Esophagus muscularis mucosa (tissue), 4 donors: ENCODE measurements at places on chromosomes 3 and 15. TPM values are rescaled to one million over a fixed set of nuclear protein-coding genes. Genes with fewer than 3 reads are reported as not detected.

DNA sequence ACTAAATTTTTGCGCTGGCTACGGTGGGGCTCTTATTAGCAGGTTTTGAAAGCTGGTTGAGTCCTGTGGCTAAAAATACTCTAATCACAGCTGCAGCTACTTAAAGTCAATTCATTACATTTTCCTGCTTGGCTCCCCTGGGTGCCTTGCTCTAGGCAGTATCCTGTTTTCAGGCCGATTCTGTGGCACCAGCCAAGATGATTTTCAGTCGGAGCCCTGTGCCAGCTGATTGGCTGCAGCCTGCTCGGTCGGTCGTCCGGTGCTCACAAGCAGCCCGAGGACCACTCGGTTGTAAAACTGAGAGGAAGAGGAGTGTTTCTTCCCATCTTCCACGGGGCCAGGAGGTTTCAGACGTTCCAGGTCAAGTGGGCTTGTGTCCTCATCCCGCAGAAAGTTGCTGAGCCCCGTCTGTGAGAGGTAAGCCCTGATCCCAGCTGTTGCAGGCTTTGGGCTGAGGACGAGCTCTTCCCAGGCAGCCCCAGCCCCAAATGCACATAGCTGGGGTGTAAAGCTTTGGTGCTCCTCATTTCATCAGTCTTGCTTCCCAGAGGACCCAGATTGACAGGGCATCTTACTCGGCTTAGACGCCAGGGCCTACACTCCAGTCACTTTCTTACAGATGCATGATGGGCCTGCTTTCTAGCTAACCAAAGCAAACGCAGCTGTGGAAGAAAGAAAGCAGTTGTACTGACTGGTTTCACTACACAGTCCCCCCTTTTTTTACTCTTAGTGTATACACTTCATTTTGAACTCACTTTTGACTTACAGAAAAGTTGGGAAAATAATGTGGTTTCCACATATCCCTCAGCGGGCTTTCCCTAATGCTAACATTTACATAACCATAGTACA, 15.9 kb downstream of the LYSMD4 start:
- no peak for DNase-seq

GNB4 gene
- total RNA-seq: 78.9 TPM

DNA sequence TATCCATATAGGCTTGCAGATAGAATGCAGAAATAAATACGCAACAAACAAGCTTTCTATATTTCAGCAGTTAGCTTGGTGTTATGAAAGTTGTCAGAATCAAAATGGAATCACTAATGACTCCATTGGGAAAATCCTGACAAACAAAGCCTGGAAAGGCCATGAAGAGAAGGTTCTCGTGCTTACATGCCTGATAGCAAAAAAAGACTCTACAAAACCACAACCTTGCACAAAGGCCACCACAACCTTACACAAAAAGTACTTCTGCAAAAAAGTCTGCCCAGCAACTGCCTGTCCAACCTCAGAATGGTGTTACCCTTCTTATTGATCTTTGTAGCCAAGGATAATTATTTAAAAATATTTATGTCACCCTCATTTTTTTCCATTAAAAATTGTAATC, 14.4 kb upstream of the PLSCR1 start:
- no peak for DNase-seq

DNA sequence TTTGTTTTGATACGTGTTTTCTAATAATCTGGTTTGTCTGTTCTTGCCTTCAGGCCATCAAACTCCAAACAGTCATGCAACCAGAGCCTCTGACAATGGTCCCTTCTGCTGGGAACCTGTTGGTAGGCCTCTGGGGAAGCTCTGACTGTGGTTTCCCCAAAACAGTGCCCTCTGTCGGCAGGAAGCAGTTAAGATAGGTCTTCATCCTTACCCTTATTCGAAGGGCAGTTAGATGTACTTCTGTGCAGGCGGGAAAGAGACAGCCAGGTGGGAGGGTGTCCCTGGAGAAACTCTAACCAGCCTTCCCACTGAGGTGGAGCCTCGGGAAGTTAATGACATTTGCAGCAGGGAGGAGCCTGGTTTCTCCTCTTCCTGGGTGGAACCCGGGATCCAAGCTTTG, 81.6 kb upstream of the CHMP2B start:
- DNase-seq: no peak

DNA sequence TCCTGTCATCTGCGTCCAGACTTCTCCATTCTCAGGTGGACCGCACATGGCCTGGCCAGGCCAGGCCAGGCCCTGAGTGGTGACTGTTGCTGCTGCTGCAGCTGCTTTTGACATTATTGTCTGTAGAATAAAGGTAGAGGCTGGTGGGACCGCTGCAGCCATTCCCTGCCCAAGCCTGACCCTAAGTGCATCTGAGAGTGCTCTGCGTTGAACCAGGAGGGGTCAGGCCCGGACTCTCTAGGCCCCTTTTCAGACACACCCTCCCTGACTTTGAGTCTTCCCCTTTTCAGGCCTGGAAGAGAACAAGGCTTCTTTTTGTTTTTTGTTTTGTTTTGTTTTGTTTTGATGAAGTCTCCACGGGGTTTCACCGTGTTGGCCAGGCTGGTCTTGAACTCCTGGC, 54.6 kb upstream of the FLNB start:
- no peak for DNase-seq

DNA sequence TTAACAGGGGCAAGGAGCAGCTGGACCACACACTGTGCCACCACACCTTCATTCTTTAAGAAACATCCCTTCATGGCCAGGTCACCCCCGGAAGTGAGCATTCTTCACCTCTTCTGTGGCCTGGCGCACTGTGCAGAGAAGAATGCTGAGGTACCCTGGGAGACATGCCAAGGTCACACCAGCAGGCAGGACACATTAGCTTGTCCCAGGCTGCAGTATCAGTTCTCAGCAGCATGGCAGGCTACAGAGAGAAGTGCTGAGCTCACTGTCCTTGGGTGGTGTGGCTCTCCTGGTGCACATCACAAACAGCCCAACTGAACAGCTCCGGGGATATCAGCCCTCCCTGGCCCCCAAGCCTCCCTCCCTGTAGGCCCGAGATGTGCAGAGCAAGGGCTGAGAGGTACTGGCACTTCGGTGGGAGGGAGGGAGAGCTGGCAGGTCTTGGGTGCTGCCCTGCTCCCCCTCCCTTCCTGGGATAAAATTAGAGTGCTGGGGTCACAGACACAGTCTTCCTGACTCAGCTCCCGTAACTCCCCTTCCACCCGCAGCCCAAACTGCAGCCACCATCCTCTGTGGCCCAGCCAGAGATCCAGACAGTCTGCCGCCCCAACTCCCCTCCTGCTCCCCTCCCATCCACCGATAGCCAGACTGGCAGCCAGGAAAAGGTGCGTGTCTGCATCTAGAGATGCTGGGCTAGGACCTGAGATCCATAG, 13.4 kb downstream of the SEMA7A start:
- DNase-seq: no peak

DNA sequence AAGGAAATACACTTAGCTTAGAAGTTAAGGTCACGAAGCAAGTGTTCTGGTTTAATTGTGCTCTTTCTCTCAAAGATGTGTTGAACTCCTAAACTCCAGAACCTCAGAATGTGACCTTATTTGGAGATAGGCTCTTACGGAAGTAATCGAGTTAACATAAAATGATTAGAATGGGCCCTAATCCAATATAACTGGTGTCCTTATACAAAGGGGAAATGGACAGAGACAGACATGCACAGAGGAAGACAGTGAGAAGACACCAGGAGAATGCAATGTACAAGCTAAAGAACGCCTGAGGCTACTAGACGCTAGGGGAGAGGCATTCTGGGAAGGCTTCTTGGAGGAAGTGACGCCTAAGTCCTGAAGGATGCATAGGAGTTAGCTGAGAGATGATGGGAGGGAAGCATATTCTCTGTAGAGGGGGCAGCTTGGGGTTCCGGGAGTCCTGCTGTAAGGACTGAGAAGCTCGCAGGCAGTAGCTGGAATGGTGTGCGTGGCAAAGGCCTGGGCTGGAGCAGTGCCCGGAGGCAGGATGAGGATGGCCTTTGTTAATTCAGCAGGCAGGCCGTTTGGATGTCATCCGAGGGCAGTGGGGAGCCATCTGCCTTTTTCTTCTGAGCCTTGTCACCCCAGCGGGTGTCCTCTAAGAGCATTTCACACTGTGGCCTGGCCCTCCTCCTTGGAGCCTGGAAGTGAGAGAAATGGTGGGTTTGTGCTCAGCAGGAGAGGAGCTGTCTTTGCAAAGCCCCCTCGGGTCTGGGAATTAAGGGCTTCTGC, 513.4 kb downstream of the SHQ1 start:
- no peak for DNase-seq

DNA sequence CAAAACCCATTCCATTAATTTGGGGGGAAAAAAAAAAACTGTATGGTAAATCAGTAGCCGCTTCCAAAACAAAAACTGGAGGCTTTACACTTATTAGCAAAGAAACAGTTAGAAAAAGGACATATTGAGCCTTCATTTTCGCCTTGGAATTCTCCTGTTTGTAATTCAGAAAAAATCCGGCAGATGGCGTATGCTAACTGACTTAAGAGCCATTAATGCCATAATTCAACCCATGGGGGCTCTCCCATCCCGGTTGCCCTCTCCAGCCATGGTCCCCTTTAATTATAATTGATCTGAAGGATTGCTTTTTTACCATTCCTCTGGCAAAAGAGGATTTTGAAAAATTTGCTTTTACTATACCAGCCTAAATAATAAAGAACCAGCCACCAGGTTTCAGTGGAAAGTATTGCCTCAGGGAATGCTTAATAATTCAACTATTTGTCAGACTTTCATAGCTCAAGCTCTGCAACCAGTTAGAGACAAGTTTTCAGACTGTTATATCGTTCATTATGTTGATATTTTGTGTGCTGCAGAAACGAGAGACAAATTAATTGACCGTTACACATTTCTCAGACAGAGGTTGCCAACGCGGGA, 9.4 kb upstream of the RPL24 start:
- no peak for DNase-seq

DNA sequence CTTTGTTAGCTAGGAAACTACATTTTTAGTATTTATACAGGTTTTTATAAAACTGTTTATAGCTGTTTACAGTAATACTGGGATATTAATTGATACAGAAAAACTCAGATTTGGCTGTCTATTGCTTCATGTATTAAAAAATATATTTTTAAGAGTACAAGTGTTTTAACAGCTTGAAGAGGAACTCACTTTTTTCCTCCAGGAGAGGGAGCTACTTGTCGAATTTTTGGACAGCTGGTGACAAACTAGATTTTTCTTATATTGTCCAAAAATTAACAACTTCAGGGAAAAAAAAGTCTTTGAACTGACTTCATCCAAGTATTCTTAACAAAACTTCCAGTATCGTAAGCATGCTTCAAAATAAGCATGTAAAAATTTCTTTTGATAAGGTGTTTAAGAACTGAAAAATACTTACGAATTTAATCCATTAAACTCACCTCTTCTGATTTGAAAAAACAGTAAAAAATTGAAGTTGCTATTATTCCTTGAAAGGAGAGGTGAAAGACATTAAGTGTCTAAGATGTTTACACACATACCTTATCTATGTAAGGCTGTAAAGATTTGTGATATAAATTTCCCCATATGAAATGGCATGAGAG, 4.0 kb downstream of the DIPK2A start:
- no peak for DNase-seq

WDR72 gene
- not detected for total RNA-seq

MESP1 gene
- total RNA-seq: 2.6 TPM

ZBED2 gene
- not detected for total RNA-seq

NEO1 gene
- 59.0 TPM for total RNA-seq

DNA sequence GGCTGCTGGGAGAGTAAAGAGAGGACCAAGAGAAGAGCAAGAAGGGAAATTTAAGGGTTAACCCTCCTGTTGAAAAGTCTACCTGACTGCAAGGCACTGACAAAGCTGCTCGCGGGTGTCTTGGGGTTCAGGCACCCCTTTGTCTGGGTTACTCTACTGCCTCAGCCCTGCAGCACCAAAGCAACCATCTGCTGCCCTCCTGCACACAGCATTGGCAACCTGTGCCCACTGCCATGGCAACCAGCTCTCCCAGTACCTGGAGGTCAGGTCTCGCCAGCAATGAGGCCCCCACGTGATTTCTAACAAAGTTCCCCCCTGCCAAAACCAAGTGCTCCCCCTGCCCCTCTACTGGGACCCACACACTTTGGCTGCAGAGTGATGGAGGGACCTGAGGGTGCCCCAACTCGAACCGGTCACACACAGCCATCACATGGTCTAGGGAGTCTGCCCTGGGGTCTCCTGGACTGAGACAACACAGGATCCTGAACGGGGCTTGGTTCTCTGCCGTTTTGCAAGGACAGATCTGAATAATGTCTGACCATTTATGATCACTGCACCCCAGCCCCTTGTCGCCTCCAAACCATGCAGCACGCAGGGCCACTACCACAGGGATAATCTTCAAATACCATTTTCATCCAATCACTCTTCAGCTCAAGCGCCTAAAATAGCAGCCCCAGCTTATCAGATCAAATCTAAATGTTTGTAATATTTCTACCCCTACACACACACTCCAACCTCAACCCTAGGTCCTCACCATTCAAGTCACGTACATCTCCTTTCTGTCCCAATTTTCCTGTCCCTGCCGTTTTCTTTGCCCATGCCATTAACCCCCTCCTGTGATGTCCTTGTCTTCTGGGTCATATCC, 50.7 kb downstream of the ADCY5 start:
- no peak for DNase-seq

GRCh38 chr3:49718858-49719213, 648 bp downstream of the AMIGO3 start:
- no peak for DNase-seq

DNA sequence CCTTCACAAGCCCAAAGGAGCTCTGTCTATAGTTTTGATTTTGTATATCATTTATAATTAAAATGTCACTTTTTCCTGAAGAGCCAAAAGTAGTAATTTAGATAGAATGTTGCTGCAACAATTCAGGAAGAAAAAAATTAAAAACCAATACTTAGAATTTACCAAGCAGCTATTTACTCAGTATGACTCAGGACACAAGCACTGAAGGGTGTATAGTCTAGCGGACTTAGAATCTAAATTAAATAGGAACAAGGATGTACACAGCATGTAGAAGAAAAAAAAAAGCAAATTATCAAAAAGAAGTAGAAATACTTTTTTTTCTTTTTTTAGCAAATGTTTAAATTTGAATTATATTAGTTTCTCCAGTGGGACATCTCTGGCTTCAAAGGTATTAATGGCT, 31.6 kb downstream of the PGBD4 start:
- DNase-seq: no peak

GRCh38 chr3:53175613-53176540, 14.9 kb downstream of the PRKCD start:
- DNase-seq: no peak

TMC3 gene
- total RNA-seq: 0.17 TPM

GSK3B gene
- total RNA-seq: 30.3 TPM

A4GNT gene
- total RNA-seq: not detected

STRIT1 gene
- not detected for total RNA-seq

GRCh38 chr3:102353148-102353547, 81.7 kb upstream of the ZPLD1 start:
- no peak for DNase-seq

IQCH gene
- total RNA-seq: 0.83 TPM

C3orf20 gene
- not detected for total RNA-seq

- no peak for DNase-seq
These were observed 71.7 kb upstream of the SNRK start for GRCh38 chr3:43214616-43215015.

GRCh38 chr15:61025308-61025707, 203.8 kb downstream of the RORA start:
- no peak for DNase-seq

DNA sequence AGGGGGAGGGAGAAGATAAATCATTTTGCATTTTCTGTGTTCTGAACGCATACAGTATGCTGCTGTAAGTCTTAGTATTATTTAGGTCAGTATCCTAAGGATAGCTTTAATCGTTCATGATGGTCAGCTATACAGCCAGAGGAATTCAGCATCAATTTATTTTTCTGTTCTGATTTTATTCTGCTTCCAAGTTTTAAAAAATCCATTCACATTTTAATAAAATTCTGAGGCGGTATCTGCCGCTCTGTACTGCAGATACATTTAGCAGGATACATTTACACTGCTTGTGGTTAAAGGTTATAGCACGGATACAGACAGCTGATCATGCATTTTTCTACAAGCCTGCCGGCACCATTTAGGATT, 17.8 kb downstream of the ZBTB38 start:
- no peak for DNase-seq
